ENCODE measurements at places on chromosomes 11 and 22.

- DNase-seq = no peak
Observed at GRCh38 chr11:126880872-126881271, 119.7 kb downstream of the KIRREL3 start.

DNA sequence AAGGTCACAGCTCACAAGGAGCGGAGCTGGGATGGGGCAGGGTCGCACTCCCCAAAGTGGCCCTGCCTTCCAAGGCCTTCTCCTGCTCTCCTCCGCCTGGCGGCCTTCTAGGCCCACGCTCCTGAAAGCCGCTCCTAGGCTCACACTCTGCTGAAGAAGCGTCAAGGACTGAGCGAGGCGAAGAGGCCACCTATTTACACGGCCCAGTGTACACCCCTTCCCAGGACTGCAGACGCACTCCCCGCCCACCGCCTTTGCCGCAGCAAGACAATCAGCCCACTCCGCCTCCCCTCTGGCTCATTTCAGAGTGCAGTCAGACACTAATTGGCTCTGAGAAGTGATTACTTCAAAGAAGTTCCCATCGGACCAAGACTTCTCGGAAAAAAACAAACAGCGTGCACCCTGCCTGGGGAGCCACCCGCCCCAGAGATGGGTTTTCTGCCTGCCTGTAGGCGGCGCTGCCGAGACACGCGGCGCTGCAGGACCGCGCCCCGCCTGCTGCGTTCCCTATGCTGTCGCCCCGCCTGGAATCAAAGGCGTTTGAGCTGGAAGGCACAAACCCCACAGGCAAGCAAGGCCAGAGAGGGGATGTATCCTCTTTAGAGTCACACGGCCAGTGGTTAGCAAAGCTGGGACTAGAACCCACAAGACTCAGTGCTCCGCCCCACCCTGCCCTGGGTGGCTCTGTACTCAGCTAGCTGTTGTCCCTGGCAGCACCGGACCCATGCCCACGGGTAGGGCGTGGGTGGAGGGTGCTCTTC, 414.8 kb downstream of the BUD13 start:
- DNase-seq = no peak

DNA sequence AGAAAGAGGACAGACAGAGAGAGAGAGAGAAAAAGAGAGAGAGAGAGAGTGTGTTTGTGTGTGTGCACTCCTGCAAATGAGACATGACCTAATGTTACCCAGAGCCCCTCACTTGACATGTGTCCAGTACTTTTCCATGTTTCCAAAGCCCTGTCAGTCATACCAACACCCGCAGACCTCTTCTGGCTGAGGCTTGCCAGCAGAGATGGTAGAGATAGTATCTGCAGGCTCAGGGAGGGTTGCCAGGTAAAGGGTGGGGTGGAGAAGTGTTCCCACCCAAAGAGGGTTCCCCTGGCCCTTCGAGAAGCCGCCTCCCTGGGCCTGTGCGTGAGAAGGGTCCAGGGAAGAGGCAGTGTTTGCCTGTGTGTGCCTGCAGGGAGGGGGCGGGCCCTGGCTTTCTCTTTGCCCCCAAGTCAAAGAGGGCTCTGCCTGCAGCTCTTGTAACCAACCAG, 40.7 kb downstream of the POU2F3 start:
- DNase-seq = no peak

DNA sequence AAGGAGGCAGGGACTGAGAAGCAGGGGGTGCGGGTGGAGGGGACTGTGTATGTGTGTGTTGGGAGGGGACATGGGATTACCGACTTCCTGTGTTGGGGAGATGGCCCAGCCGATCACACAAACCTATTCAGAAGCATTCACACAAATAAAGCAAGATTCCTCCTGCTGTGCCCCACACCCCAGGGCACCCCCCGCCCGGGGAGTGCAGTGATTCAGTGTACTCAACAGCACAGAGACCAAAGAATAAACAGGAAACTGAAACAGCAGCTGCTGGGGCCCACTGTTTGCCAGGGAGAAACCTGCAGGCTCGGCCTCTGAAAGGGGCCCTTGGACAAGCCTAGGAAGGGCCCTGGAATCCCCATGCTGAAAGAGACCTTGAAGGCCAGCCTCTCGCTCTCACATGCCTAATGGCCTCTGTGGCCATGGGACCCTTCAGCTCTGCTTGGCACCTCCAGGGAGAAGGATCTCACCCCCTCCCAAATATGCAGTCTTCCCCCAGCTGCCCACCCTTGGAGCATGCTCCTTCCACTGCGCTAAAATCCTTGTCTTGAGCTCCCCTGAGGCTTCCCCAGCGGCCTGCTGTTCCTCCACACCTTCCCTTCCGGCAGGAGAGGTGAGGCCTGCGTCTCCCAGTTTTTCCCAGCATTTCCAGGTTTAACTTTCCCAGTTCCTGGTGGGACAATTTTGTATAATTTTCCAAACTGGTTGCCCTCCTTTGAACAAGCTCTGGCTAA, 72.9 kb downstream of the CSNK2A3 start:
- peak; percentile 48 for DNase-seq

GRCh38 chr11:44623731-44624491, 58.4 kb downstream of the CD82 start:
- DNase-seq = no peak

- DNase-seq = no peak
Observed at GRCh38 chr11:83061883-83062282, 9.8 kb downstream of the RAB30 start.
